Dermis blood vessel endothelial cell (primary cell): ENCODE measurements at places on chromosomes 4 and X.

GRCh38 chr4:182758273-182758672, 158.9 kb downstream of the DCTD start:
- no peak for DNase-seq

DNA sequence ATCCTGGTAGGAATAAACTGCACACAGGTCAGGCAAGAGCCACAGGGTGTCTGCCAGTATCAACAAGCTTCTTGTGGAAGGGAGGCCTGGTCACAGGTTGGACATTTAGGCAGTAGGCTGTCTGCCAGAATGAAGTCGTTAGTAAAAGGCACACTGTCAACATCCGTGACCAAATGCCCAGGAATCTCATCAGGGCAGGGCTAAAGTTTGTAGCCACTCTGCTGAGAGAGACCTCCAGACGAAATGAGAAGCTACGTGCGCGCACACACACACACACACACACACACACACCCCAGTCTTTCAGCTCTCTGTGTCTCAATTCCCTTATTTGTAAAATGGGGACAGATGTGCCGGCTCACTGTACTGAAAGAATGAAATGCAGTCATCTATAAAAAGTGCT, 408.7 kb upstream of the ZFP42 start:
- DNase-seq = no peak

DNA sequence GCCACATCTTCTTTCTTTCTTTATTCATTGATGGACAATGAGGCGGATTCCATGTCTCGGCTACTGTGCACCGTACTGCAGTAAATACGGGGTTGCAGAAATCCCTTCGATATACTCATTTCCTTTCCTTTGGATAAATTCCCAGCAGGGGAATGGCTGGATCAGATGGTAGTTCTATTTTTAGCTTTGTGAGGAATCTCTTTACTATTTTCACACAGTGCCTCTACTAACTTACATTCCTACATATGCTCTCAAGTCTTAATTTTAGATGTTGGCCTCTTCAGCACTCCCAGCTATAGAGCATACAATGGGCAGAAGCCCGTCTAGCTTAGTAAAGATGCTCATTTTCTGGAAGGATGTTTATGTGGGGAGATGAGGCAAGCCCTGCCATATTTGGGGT, 317.4 kb downstream of the ASMT start:
- no peak for DNase-seq

DNA sequence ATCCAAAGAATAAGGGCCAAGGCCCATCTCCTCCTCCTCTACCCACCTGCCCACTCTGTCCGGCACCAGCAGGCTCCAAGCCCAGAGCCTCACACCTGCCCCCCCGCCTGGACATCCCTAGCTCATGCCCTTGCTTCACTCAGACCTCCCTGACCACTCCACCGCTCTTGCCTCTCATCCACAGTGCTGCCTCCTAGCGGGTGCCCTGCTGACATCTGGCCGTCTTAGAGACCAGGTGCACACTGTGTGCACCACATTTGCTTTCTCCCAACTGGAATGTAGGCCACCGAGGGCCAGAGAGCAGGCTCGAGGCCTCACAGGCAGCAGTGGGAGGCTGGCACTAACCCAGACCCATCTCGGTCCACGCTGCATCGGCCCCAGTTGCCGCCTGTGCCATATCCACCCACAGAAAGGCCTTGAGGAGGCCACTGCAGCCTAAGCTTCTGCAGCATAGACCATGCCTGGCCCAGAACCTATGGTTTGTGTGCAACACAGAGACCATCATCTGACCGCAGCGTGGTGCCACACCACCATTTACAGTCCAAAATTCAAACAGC, 13.5 kb downstream of the LETM1 start:
- no peak for DNase-seq
